A673 (cell line): ENCODE measurements at places on chromosomes 1 and 21. TPM values are rescaled to one million over a fixed set of nuclear protein-coding genes. Genes with fewer than 3 reads are reported as not detected.

The KRTAP12-2 gene
- total RNA-seq: 1.6 and 1.8 TPM in 2 replicates

- no peak for DNase-seq
- no peaks in the 10 kb centered on the region for H3K4me1 ChIP-seq
- no peak overlapping the region for H3K27ac ChIP-seq
- no peak overlapping the region for H3K4me3 ChIP-seq
- H3K27me3 ChIP-seq: no peaks in the 10 kb centered on the region
These were observed 41.5 kb downstream of the IGSF21 start for GRCh38 chr1:18149027-18149641.

DNA sequence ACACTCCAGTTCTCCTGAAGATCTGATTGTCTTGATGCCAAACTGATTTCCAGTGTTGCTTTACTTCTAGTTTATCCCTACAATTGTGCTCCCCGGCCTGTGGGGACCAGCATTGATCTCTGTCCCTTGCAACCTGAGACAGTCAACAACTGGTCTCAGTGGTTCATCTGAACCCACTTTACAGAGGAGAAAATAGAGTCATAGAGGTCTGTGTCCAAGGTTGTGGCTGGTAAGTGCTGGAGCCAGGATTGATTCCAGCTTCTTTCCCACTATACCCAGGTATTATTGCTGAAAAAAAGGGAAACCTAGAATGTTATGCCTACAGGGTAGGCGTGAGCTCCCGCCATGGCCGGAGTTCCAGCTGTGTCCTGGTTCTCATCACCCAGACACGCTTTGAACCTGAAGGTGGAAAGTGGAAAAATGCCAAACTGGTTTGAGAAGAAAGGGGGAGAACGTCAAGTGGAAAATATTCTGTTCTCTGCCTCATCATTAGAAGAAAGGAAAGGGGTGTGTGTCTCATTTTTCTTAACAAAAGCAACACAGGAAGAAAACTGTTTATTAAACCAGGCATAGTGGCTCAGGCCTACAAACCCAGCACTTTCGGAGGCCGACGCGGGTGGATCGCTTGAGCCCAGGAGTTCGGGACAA is 60.7 kb upstream of the ITPKB start:
- no peaks in the 10 kb centered on the region for H3K27me3 ChIP-seq
- no peaks in the 10 kb centered on the region for H3K36me3 ChIP-seq
- no peak overlapping the region for H3K27ac ChIP-seq
- no peak for DNase-seq
- no peaks in the 10 kb centered on the region for H3K4me1 ChIP-seq

GRCh38 chr1:44616991-44617702 is 57.1 kb downstream of the TMEM53 start:
- H3K4me1 ChIP-seq: no peaks in the 10 kb centered on the region
- H3K27me3 ChIP-seq: peaks cover 18% of the 10 kb centered on the region
- no peak overlapping the region for H3K27ac ChIP-seq
- H3K36me3 ChIP-seq: no peaks in the 10 kb centered on the region
- no peak for DNase-seq
- H3K4me3 ChIP-seq: no peak overlapping the region

DNA sequence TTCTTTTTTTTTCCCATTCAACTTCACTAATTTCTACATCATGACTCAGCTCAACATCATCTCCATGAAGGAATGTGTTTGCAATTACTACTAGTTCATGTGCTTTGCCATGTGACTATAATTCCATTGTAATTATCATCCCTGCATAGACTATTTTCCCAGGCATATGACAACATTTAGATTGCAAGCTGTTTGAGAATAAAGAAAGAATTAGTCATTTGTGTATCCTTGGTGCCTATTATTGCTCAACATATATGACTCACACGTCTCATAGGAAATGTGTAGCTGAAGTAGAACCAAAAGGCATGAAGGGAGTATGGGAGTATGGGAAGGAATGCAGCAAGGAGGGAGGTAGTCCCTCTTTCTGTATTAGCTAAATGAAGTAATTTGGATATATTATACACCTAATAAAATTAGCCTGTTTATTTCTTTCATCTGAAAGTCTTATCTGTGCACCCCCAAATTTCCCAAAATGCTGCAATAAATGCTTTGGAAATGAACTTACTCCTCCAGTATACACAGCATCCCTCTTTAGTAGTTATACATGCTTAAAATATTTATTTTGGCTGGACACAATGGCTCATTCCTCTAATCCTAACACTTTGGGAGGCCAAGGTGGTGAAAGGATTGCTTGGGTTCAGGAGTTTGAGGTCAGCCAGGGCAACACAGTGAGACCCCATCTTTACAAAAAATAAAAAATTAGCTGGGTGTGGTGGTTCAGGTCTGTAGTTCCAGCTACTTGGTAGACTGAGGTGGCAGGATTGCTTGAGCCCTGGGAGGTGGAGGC is 316.9 kb upstream of the ADGRL4 start:
- no peaks in the 10 kb centered on the region for H3K27me3 ChIP-seq
- no peak overlapping the region for H3K4me3 ChIP-seq
- no peaks in the 10 kb centered on the region for H3K36me3 ChIP-seq
- peaks cover 12% of the 10 kb centered on the region for H3K4me1 ChIP-seq

DNA sequence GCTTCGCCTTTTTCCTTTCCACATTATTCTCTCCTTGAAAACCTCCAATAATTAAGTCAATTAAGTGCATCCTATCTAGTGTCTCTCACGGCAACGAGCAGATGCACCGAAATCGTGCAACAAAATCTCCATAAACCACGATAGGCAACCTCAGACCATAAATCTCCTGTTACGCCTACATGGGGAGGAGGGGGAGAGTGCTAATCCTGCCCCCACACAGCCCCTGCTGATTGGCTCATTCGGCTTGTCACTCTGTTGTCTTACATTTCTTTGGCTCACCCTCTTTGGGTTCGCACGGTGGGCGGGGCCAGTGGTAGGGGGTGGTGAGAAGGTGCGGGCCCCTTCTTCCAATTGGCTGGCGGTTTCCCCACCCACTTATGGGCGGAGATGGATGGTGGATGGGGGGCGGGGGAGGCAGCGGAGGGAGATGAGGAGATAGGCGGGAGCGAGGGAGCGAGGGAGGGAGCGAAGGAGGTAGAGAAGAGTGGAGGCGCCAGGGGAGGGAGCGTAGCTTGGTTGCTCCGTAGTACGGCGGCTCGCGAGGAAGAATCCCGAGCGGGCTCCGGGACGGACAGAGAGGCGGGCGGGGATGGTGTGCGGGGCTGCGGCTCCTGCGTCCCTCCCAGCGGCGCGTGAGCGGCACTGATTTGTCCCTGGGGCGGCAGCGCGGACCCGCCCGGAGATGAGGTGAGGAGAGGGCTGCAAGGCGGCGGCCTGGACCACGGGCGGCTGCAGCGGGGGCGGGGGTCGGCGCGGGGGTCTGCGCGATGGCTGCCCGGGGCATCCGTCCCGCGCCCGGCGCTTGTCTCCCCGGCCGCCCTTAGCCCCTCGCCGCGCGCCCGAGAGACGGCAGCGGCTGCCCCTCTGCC is at the start of gene ITSN1:
TSS of gene ITSN1 (plus strand) at position 475 of the 869 bp plus-strand sequence. CDS start 76,328 bp downstream, outside the sequence.
- no peaks in the 10 kb centered on the region for H3K27me3 ChIP-seq
- peak within 1 kb of the TSS; percentile 88 for H3K27ac ChIP-seq
- no peaks in the 10 kb centered on the region for H3K36me3 ChIP-seq
